Activated T-helper 1 cell treated with anti-CD3 and anti-CD28 coated beads, Interleukin-12 subunit alpha, Interleukin-12 subunit beta, Interleukin-2, Interleukin-4 antibody, amounts not matched to agents 30 ng/mL and 10 ng/mL and 1 ng/mL, durations not matched to agents 14 hours and 24 hours and 36 hours (primary cell): ENCODE measurements at places on chromosomes 5 and 9. TPM values are rescaled to one million over a fixed set of nuclear protein-coding genes. Genes with fewer than 3 reads are reported as not detected.
A peak's percentile ranks its signal among the peaks of the same experiment; 100 is the strongest.

DNA sequence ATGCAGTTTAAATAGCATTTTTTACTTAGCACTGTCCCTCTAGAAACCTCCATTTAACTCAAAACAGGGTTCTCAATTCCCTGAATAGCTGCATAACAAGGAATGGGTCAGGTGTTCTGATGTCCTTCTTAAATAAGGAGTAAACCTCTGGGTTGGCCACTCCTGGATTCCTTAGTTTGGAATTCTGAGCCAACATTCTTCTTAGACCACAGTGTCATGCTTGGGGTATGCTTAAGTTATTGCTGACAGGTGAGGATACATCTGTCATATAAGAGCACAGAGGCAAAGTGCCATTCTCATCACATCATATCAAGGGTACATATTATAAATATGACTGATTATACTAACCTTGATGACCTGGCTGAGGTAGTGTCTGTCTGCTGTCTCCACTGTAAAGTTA lies 179.9 kb upstream of the SEMA6A start:
- no peaks in the 10 kb centered on the region for H3K27me3 ChIP-seq
- H3K4me3 ChIP-seq: no peak overlapping the region
- no peaks in the 10 kb centered on the region for H3K36me3 ChIP-seq

IL9 gene
- 0.36 and 2.0 TPM in 2 replicates for total RNA-seq

ALDOB gene
- not detected in 2 replicates for total RNA-seq

DNA sequence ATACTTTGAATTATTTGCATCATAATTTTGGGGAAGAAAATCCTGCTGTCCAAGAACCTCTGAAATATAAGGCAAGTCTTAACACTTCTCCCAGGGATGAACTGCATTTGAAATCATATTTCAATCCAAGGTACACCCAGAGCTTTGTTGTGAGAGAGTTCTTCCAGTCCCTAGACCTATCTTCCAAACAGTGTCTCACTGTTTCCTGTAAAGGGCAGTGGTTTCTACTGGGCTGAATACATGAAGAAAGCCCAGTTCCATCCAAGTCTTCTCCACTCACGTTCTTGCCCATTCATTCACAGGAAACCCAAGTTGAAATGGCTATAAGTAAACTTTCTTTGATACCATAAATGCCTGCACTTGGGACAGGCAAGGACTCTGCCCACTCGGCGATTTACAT lies 108.3 kb upstream of the LHFPL2 start:
- no peaks in the 10 kb centered on the region for H3K36me3 ChIP-seq
- no peak for DNase-seq
- H3K27me3 ChIP-seq: no peaks in the 10 kb centered on the region
- H3K4me1 ChIP-seq: peaks cover 31% of the 10 kb centered on the region

DNA sequence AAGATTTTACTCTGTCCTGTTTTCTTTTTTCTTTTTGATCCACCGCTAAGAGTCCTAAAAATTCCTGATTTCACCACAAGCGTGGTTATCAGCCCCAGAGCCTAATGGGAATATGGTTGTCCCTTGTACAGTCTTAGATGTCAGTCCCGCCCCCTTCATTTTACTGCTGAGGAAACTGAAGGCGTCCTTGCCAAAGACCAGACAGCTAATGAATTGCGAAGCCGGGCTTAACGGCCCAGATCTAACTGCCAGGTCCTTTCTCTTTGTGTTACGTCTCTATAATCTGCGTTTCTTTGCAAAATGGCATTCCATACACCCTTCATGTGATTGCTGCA lies 497 bp downstream of the NSA2 start:
- no peak for DNase-seq
- peaks cover 20% of the 10 kb centered on the region for H3K4me1 ChIP-seq
- peak overlapping the region; percentile 98 for H3K4me3 ChIP-seq
- peaks cover 27% of the 10 kb centered on the region for H3K36me3 ChIP-seq
- H3K27me3 ChIP-seq: no peaks in the 10 kb centered on the region

MAML1 gene
- total RNA-seq: 36.0 and 37.6 TPM in 2 replicates

DNA sequence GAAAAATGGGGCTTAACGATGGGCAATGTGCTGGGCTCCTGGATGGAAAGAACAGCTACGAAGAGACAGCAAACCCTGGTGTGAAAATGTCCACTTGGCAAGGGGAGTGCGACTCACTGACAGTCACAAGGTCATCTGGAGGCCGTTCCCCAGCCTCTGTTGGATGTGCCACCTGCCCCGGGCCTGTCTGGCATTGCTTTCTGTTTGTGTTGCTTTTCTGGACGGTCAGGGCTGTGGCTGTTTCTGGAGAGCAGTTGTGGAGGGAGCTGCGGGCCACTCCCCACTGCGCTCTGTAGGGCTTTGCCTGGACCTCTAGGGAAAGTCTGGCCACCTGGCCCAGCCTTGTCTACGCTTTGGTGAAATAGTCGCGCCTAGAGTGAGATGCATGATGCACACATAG lies 185.3 kb downstream of the IRX1 start:
- no peaks in the 10 kb centered on the region for H3K4me1 ChIP-seq
- H3K27ac ChIP-seq: no peak overlapping the region
- H3K27me3 ChIP-seq: no peaks in the 10 kb centered on the region
- no peak overlapping the region for H3K4me3 ChIP-seq

- no peak for DNase-seq
- H3K36me3 ChIP-seq: no peaks in the 10 kb centered on the region
- no peak overlapping the region for H3K4me3 ChIP-seq
- no peaks in the 10 kb centered on the region for H3K27me3 ChIP-seq
- H3K4me1 ChIP-seq: peaks cover 5% of the 10 kb centered on the region
Measured at GRCh38 chr5:120088412-120088811, 375.7 kb upstream of the PRR16 start.

- H3K36me3 ChIP-seq: no peaks in the 10 kb centered on the region
- H3K27me3 ChIP-seq: no peaks in the 10 kb centered on the region
- H3K27ac ChIP-seq: no peak overlapping the region
- no peak for DNase-seq
Measured at GRCh38 chr9:133716564-133717112, 21.5 kb downstream of the SARDH start.

NR2F1-AS1 gene
- total RNA-seq: not detected in 2 replicates

- DNase-seq: no peak
- peak overlapping the region; percentile 100 for H3K27ac ChIP-seq
- peaks cover 47% of the 10 kb centered on the region for H3K4me1 ChIP-seq
- peak overlapping the region; percentile 91 for H3K4me3 ChIP-seq
Measured at GRCh38 chr5:139403418-139403786, 487 bp downstream of the SPATA24 start.

RAD50 gene
- total RNA-seq: 30.9 and 33.0 TPM in 2 replicates
